ENCODE measurements at places on chromosomes 4 and X. TPM values are rescaled to one million over a fixed set of nuclear protein-coding genes. Genes with fewer than 3 reads are reported as not detected.

BTK gene
- total RNA-seq, result 0.62 TPM

MAGEA2 gene
- not detected for total RNA-seq

FAM133A gene
- 0.10 TPM for total RNA-seq

MAGEA6 gene
- total RNA-seq, result not detected

TSPAN7 gene
- total RNA-seq, result 11.1 TPM

FANCB gene
- total RNA-seq, result 0.82 TPM

MAGEA8 gene
- not detected for total RNA-seq

PSAPL1 gene
- total RNA-seq, result not detected
